ENCODE measurements at places on chromosomes 13 and 19.

GRCh38 chr19:8120636-8121480 lies 28.5 kb downstream of the FBN3 start:
- DNase-seq, result no peak
- no peaks in the 10 kb centered on the region for H3K4me1 ChIP-seq
- H3K4me3 ChIP-seq, result no peak overlapping the region
- peak overlapping the region; percentile 71 for H3K27ac ChIP-seq
- no peaks in the 10 kb centered on the region for H3K36me3 ChIP-seq

- H3K27ac ChIP-seq, result no peak overlapping the region
- no peaks in the 10 kb centered on the region for H3K36me3 ChIP-seq
- DNase-seq, result no peak
- H3K27me3 ChIP-seq, result no peaks in the 10 kb centered on the region
These were observed 8.3 kb downstream of the TEKTIP1 start for GRCh38 chr19:3547301-3547731.

DNA sequence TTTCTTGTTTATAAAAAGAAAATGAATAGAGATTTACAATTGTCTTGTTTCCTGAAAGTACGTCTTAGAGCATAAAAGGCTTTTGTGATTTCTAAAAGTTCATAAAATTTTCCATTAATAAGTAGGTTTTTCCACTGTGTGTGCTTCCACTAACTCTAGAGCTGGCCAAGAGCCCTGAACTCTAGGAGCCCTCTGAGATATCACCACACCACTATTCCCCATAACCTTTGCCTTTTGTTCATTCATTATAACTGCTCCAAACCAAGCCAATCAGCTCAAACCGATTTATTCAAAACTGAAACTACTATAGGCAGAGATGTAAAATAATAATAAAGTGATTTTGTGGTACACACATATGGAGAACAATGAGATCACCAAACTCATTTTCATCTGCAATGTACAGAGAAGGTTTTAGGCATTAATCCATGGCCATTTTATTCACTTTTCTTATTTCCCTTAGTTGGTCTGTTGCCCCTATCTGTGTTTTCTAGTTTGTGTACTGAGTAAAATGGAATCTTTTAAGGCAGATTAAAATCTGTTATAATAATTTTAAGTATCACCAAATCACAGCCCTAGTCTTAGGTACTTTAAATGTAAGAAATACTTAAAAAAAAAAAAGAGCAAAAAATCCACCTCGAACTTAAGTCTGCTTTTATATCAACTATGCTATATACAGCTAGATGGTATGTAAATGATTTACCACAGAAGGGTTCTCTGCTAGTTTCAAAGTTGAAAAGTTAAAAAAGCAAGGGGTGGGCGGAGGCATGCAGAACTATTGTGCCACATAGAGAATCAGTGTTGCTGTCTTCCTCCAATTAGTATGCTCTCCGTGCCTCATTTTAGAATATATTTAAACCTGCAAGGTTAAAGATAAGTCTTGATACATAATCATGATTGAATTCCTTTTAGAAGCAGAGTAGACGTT lies 311.3 kb downstream of the KLF12 start:
- H3K4me3 ChIP-seq, result no peak overlapping the region
- H3K36me3 ChIP-seq, result peaks cover 9% of the 10 kb centered on the region
- H3K4me1 ChIP-seq, result peaks cover 50% of the 10 kb centered on the region
- no peak for DNase-seq

- H3K27me3 ChIP-seq, result no peaks in the 10 kb centered on the region
- no peak overlapping the region for H3K4me3 ChIP-seq
- no peak overlapping the region for H3K27ac ChIP-seq
- no peak for DNase-seq
- no peaks in the 10 kb centered on the region for H3K36me3 ChIP-seq
These were observed 118.0 kb downstream of the KDM4B start for GRCh38 chr19:5086725-5087439.

- H3K27ac ChIP-seq, result peak overlapping the region; percentile 32
- no peaks in the 10 kb centered on the region for H3K27me3 ChIP-seq
- DNase-seq, result no peak
- H3K4me3 ChIP-seq, result no peak overlapping the region
These were observed 5.7 kb downstream of the CALM3 start for GRCh38 chr19:46606681-46607447.

DNA sequence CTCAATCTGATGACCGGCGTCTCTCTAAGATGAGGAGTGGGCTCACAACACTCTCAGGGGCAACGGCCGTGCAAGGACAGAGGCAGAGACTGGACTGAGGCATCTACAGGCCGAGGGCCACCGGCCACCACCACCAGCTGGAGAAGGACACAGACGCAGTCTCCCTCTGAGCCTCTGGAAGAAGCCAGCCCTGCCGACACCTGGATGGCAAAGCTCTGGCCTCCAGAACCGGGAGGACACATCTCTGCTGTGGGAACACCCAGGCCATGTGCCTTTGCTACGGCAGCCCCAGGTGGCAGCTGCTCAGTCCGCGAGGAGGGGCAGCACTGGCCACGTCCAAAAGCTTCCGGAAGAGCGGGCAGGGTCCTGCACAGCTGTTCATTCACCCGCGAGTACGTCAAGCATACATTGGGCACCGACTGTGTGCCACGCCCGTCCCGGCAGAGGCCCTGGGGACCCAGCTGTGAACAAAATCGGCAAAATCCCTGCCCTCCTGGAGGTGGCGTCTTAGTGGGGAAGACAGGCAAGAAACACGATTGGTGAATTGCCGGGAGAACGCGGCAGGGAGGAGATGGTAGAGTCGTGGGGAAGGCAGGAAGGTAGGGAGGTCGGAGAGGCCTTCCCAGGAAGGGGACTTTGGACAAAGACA lies 17.1 kb downstream of the C2CD4C start:
- H3K4me3 ChIP-seq, result no peak overlapping the region
- H3K27me3 ChIP-seq, result peaks cover 16% of the 10 kb centered on the region
- no peak overlapping the region for H3K27ac ChIP-seq
- DNase-seq, result no peak
- no peaks in the 10 kb centered on the region for H3K4me1 ChIP-seq

- H3K27me3 ChIP-seq, result peaks cover 47% of the 10 kb centered on the region
- no peak for DNase-seq
- H3K27ac ChIP-seq, result no peak overlapping the region
- no peak overlapping the region for H3K4me3 ChIP-seq
- H3K36me3 ChIP-seq, result peaks cover 2% of the 10 kb centered on the region
- no peaks in the 10 kb centered on the region for H3K4me1 ChIP-seq
These were observed 5.2 kb upstream of the OR7A5 start for GRCh38 chr19:14840206-14840605.

DNA sequence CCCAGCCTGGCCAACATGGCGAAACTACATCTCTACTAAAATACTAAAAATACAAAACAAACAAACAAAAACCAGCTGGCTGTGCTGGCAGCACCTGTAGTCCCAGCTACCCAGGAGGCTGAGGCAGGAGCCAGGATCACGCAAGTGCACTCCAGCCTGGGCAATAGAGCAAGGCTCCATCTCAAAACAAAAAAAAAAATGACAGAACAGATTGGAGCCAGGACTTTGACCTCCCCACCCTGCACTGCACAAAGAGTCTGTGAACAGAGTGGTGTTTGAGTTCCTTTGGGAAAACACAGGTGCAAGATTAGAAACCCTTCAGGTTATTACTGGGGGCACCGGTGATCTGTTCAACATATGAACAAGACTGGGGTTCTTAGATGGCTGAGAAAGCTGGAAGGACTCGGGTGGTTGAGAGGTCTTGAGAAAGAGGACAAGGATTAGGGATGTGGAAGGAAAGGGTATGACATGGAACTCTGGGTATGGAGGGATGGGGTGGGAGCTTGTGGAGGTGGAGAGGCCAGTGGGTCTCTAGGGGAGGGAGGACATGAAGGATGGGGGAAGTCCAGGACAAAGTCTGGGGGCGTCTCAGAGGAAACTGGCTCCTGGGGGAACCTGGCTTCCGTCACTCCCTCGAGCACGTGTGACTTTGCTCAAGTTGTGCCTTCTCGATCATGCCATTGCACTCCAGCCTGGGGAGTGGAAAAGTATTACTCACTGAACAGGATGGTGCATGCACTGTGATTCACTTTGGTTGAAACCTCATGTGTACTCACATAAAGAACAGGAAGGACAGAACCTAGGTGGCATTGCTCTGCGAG lies 25.9 kb downstream of the RCN3 start:
- H3K27ac ChIP-seq, result peak overlapping the region; percentile 96
- peaks cover 39% of the 10 kb centered on the region for H3K4me1 ChIP-seq
- peak overlapping the region; percentile 75 for H3K4me3 ChIP-seq
- peak; percentile 34 for DNase-seq
- H3K36me3 ChIP-seq, result peaks cover 3% of the 10 kb centered on the region
- H3K27me3 ChIP-seq, result no peaks in the 10 kb centered on the region

- peaks cover 22% of the 10 kb centered on the region for H3K27me3 ChIP-seq
- H3K27ac ChIP-seq, result no peak overlapping the region
- H3K36me3 ChIP-seq, result peaks cover 5% of the 10 kb centered on the region
- no peak for DNase-seq
These were observed 134.6 kb downstream of the KATNAL1 start for GRCh38 chr13:30172593-30173302.

DNA sequence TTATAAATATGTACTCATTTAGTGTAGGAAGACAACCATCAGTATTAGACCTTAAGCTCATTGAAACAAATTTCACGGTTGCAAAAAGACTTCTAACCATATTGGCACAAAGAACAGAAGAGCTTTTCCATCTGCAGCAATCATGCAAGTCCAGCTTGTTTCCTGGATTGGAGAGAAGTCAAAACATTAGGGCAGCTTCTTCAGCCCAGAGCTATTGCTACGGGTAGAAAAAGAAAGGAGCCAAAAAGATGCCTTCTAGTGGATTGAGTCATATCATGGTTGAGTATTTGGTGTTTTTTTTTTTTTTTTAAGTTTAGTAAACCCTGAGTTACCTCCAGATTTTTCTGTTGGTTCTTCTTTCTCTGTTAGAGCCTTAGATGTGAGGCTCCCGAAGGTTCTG lies 99.8 kb downstream of the WDFY2 start:
- H3K27ac ChIP-seq, result peak overlapping the region; percentile 37
- H3K27me3 ChIP-seq, result no peaks in the 10 kb centered on the region
- peaks cover 28% of the 10 kb centered on the region for H3K4me1 ChIP-seq

DNA sequence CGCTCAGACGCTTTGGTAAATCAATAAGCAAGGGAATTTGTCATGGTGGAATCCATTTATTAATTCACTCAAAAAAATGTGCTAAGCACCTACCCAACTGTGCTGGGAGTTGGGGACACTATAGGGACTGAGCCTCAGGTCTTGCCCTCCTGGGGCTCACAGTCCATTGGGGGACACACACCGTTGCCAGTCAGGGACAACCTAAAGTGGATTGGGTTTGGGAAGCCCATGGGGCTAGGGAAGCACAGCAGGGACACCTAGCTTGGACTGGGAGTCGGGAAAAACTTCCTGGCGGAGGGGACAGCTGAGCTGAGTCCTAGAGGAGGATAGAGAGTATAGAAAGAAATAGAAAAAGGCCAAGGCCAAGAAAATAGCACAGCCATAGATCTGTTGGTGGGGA lies 8.5 kb downstream of the FOSB start:
- peak overlapping the region; percentile 97 for H3K27ac ChIP-seq
- no peak for DNase-seq
- H3K36me3 ChIP-seq, result peaks cover 9% of the 10 kb centered on the region
- peaks cover 13% of the 10 kb centered on the region for H3K27me3 ChIP-seq
- peaks cover 56% of the 10 kb centered on the region for H3K4me1 ChIP-seq

GRCh38 chr13:110874508-110874960 lies 40.3 kb downstream of the ANKRD10 start:
- H3K4me3 ChIP-seq, result peak overlapping the region; percentile 76
- no peaks in the 10 kb centered on the region for H3K36me3 ChIP-seq
- H3K27ac ChIP-seq, result no peak overlapping the region
- H3K4me1 ChIP-seq, result peaks cover 14% of the 10 kb centered on the region
- peaks cover 33% of the 10 kb centered on the region for H3K27me3 ChIP-seq

DNA sequence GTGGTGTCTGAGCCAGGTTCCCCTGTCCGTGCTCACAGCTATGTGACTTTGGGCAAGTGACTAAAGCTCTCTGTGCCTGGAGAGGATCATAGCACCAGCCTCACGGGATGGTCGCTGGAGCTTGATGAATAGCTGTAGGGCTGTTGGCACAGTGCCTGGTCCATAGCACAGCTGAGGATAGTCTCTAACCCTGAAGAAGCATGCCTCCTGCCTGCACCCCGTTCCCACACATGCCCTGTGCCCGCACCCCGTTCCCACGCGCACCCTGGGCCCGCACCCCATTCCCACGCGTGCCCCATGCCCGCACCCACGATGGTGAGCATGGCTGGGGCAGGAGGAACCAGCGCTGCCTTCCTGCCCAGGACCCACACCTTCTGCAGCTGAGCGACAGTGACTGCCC lies 63.7 kb upstream of the F7 start:
- DNase-seq, result no peak
- H3K27me3 ChIP-seq, result no peaks in the 10 kb centered on the region
- no peak overlapping the region for H3K4me3 ChIP-seq
- H3K36me3 ChIP-seq, result peaks cover 5% of the 10 kb centered on the region

- no peak for DNase-seq
- peaks cover 39% of the 10 kb centered on the region for H3K4me1 ChIP-seq
- peak overlapping the region; percentile 94 for H3K27ac ChIP-seq
- H3K36me3 ChIP-seq, result no peaks in the 10 kb centered on the region
- peak overlapping the region; percentile 80 for H3K4me3 ChIP-seq
- H3K27me3 ChIP-seq, result no peaks in the 10 kb centered on the region
These were observed 125.2 kb downstream of the LMO7 start for GRCh38 chr13:75761369-75761768.

- H3K4me3 ChIP-seq, result no peak overlapping the region
- H3K36me3 ChIP-seq, result no peaks in the 10 kb centered on the region
- H3K27ac ChIP-seq, result no peak overlapping the region
- no peak for DNase-seq
- no peaks in the 10 kb centered on the region for H3K4me1 ChIP-seq
These were observed 90.2 kb downstream of the RAB20 start for GRCh38 chr13:110471156-110471832.

GRCh38 chr13:87057807-87058520 lies 613.2 kb upstream of the SLITRK5 start:
- DNase-seq, result no peak
- H3K27me3 ChIP-seq, result no peaks in the 10 kb centered on the region
- H3K4me3 ChIP-seq, result no peak overlapping the region
- no peaks in the 10 kb centered on the region for H3K4me1 ChIP-seq

GRCh38 chr13:62635161-62635560 lies 1219.5 kb upstream of the PCDH20 start:
- H3K4me1 ChIP-seq, result no peaks in the 10 kb centered on the region
- no peaks in the 10 kb centered on the region for H3K36me3 ChIP-seq
- no peak for DNase-seq
- no peak overlapping the region for H3K4me3 ChIP-seq
- no peak overlapping the region for H3K27ac ChIP-seq

DNA sequence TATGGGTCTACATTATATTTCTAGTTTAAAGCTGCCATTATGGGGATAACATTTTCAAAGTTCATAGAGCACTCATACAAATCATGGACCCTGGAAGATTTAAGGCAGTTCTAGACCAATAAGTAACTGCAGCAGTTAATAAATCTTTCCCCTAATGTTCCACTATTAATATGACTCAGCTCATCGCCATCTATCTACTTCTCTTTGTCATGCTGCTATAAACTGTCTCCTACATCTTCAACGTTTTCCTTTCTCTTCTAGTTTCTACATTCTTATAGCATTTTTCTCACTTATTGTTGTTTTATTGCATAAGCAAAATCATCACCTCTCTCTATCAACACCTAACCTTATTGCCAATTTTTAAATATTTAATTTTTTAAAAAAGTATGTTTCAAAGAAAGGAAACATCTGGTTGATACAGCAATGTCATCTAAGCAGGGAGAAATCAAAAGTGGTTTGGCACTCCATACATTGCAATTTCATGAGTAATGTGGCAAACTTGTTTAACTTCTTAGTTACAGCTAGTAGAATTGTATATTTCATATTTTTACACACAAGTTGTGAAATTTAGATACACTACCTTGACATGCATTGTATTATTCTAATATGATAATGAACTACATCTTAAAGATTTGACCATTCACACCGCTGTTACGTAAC lies 1500.4 kb upstream of the MIR17HG start:
- no peaks in the 10 kb centered on the region for H3K27me3 ChIP-seq
- no peaks in the 10 kb centered on the region for H3K36me3 ChIP-seq
- H3K4me3 ChIP-seq, result no peak overlapping the region
- no peak overlapping the region for H3K27ac ChIP-seq
- H3K4me1 ChIP-seq, result no peaks in the 10 kb centered on the region
